Upper lobe of right lung (tissue), 1 donor: ENCODE measurements at places on chromosomes 2 and 18. TPM values are rescaled to one million over a fixed set of nuclear protein-coding genes. Genes with fewer than 3 reads are reported as not detected.

Gene CYRIA
- total RNA-seq: 24.2 TPM

Gene TMEM198
- 2.9 TPM for total RNA-seq

Gene LHCGR
- not detected for total RNA-seq

GRCh38 chr2:61512768-61513398, 25.3 kb downstream of the XPO1 start:
- no peak for DNase-seq

- DNase-seq: no peak
These were observed 46.6 kb downstream of the SLC30A6 start for GRCh38 chr2:32212295-32212694.

DNA sequence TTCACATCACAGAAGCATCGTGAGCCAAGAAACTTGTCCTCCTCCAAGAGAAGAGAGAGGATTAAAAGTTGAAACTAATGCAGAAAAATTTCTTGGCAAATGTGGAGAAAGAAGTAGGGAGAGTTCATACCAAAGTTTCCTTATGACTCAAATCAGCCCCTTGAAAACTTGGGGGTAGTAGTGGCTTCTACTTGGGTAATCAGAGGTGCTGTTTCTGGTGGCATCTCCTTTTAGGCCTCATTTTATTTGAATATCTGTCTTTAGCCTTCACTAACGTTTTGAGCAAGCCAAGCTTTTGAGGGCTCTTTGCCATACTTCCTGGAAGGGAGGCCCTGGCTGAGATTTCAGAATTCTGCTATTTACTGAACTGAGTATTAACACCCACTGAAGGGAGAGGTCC, 515.3 kb upstream of the MEX3C start:
- no peak for DNase-seq

GRCh38 chr18:67282796-67283195, 233.7 kb downstream of the DSEL start:
- no peak for DNase-seq
